SK-N-SH treated with all-trans-retinoic acid at 6 μM for 48 hours (cell line): ENCODE measurements at places on chromosomes 4 and X.

- ATAC-seq, result no peak
Measured at GRCh38 chrX:11311706-11312105, 18.5 kb downstream of the AMELX start.

- ATAC-seq, result no peak
Measured at GRCh38 chr4:81042578-81043365, 12.3 kb downstream of the BMP3 start.

GRCh38 chr4:123661080-123661737 lies 264.6 kb downstream of the SPRY1 start:
- no peak for ATAC-seq

DNA sequence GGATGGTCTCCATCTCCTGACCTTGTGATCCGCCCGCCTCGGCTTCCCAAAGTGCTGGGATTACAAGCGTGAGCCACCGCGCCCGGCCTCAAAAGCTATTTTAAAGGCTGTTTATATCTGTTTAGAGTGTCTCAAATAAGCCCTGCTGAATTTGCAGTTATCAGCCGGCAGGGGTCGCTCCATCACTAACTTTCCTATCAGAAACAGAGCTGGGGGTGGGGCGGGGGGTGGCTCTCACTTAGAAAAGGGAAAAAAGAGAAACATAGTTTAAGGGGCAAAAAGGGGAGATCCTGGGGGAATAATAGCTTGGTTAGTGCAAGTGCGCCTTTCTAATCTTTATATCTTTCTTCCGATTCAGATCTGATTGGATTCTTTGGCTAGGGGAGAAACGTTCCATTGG lies 450.7 kb downstream of the UBE2NL start:
- no peak for ATAC-seq

DNA sequence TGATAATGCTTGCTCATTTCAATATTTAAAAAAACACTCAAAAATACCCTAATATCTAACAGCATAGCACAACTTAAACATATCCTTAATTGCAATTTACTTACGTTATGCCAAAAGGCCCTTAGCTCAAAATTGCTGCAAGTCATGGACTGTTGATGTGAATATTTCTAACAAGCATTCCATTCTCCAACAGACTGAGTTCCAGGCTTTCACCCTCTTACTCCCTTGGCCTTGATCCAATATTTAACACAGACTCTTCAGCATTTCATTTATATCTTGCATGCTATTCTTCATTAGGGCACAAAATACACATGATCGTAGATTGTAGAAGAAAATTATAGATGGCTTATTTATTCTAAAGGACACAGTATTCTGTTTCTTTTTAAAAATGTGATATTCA lies 96.5 kb downstream of the RNF150 start:
- no peak for ATAC-seq

DNA sequence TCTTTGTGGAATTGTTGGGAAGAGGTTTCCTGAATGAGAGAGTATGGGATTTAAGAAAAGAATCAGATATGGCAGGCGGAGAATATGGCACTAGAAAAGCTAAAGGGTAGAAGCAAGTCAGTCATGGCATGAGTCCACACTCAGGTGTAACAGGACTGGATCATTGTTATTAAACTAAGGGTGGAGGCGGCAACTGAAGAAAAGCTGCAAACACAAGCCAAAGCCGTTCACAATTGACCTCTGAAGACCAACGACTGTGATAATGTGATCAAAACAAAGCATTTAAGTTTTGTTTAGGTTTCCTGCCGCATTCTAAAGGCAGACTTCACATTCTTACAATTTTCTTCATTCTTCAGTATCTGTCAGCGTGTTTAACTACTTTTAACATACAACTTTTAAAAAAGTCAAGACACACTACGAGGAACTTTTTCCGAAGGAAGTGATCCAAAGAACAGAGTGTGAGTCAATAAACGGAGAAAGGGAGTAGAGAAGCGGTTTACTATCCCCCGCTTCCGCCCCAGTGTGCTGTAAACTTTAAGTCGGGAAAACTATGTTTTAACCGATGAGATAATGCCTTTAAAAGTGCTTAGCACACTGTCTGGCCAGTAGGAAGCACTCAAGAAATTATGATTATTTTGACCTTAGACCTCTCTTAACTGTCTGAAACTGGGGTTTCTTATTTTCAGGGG lies 909 bp upstream of the SLAIN2 start:
- ATAC-seq, result peak; percentile 20; the same call in 2 of the 3 replicates

- no peak for ATAC-seq
Measured at GRCh38 chr4:53171797-53172196, 194.1 kb downstream of the SCFD2 start.
